ENCODE measurements at places on chromosomes 11 and 22. TPM values are rescaled to one million over a fixed set of nuclear protein-coding genes. Genes with fewer than 3 reads are reported as not detected.
A peak's percentile ranks its signal among the peaks of the same experiment; 100 is the strongest.

DNA sequence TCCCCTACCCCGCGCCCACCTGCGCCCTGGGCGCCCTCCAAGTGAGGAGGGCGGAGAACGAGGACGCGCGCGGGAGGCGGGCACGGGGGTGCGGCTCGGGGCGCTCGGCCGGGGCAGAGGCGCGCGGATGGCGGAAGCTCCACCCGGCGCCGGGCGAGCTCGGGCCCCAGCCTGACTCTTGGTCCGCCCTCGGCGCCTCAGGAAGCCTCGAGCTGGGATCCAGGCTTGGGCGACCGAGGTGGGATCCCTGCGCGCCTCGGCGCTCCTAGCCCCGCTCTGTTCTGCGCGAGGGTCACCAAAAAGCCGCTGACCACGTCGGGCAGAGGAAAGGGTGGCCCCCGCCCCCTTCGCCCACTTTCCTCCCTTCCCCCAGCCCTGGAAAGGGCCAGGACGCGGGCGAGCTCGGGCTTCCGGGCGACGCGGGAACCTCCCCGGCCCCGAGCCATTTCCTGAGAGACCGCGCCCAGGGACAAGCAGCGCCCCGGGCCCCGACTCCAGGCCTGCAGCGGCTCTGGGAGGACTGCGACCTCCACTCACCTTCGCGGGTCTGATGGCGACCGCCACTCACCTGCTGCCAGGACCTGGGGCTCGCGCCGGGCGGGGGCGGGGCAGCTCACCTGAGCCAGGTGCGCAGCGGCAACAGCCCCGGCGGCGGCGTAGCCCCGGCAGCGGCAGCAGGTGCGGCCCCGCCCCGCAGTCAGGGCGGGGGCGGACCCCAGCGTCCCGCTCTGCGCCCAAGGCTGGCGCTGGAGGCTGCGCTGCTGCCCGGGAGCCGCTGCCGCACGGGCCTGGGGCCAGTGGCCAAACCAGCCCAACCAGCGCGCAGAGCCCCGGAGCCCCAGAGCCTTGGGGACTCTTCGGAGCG is 2.2 kb upstream of the SIGIRR start:
- DNase-seq: no peak

SCN4B gene
- 2.9 TPM for total RNA-seq

CALCA gene
- not detected for total RNA-seq

DNA sequence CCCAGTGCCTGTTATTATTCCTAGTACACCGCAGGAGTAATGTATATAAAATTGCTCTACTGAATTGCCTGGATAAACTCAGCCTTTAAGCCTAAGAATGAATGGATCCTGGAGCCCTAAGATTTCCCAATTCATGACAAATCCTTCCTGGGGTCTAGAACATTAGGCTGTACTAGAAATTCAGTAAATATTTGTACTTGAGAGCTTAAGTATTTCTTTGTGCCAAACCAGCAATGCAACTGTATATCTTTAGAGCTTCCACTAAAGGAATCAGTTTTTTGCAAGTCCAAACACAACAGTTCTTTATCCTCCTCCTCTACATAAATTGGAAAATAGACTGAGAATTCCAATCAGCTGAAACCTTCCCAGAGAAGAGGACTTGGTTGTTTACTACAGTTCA is 65.6 kb downstream of the FAM168A start:
- DNase-seq: no peak

GRCh38 chr11:112610494-112610893 is 349.8 kb upstream of the PLET1 start:
- no peak for DNase-seq

MMP12 gene
- not detected for total RNA-seq

PTPRCAP gene
- 2.5 TPM for total RNA-seq

DNA sequence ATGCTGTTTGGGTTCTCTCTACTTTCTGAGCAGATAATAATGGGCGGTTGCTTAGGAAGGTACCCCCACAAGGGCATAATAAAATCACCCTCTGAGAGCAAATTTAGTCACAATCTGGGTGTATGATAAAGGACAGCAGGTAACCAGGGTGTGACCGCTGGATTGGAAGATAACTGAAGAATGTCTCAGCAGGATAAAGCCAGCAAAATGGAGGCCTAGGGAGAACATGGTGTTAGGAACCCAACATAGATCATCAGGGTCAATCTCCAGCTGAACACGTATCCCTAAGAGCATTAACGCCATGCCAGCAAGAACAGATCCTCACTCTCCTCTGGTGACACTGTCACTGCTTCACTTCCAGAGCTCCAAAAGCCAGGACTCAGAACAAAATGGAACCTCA is 64.5 kb upstream of the SCUBE2 start:
- DNase-seq: no peak

DNA sequence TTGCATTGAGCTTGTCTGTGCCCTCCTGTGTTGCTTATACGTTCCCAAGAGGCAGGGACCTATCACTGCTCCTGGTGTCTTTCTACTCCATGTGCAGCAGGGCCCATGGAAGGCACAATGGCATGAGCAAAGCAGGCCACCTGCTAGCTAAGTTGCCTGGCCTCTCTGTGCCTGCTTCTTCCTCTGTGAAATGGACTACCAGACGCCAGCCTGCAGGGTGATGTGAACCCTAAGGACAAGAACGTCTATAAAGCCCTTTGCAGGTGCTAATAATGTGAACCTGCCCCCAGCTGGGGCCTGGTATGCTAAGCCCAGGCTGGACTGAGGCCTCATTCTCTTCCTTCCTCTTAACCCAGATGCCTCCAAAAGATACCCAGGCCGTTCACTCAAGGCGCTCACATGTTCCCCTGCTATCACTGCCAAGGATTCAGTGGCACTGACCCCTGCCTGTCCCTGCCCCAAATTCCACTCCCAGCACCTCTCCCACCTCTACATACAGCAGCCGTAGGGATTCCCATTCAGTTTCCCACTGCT is 4.0 kb downstream of the GUCD1 start:
- DNase-seq: no peak

- peak; percentile 75 for DNase-seq
These were observed 7.6 kb downstream of the CARS1 start for GRCh38 chr11:3049430-3050243.

DNA sequence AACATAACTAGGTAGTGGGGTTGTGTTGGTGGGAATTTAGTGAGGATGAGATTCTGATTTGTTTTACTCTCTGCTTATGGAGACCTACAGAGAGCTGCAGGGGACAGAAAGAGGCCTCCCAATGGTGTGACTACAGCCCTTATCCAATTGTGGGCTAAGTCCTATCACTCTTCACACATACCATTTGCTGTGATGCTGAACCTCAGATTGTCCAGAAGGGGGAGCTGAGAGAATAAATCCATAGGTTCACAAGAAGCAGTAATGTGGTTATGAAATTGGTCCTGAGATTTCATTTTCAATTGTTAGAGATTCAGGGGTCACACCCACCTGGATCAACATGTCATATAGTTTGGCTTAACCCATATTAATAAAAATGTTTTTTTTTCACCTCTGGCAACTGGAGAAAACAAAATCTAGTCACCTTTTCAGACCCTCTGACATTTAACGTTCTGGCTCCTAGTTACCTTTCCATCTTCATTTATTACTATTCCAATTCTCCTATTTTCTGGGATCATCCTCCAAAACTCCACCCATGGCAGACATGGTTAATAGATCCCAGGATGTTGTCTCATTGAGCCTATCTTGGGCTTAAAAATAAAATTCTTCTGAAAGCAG is 53.3 kb upstream of the PTPN5 start:
- no peak for DNase-seq

GRCh38 chr11:86940122-86940777 is 14.9 kb downstream of the FZD4 start:
- DNase-seq: peak; percentile 78

NEFH gene
- not detected for total RNA-seq

DNA sequence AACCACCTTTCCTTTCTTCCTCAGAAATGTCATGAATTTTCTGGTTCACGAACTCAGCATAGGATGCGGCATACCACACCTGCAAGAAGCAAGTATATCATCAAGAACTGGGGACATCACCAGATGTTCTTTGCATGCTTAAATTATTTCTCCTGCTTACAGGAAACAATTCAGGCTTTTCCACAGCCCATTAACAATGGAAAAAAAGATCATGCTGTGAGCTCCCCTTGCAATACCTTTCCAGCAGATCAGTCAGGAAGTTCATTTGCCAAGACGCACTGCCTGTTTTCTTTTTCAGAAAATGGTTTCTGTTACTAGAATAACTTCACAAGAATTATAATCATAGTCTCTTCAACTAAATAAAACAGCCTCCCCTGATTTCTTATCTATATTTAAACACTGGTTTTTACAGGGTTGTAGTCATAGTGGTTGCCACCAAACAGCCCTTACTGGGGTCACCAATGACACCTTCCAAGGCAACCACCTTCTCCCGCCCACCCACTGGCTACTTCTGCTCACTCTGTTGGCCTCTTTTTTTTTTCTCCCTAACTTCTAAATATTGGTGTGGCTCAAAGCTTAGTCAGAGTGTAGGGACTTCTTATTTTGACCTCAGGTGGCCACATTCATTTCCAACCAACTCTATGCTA is 42.3 kb upstream of the NFRKB start:
- no peak for DNase-seq

GRCh38 chr11:9060700-9061111 is 30.7 kb downstream of the SCUBE2 start:
- no peak for DNase-seq

CRYBB3 gene
- total RNA-seq: not detected

DNA sequence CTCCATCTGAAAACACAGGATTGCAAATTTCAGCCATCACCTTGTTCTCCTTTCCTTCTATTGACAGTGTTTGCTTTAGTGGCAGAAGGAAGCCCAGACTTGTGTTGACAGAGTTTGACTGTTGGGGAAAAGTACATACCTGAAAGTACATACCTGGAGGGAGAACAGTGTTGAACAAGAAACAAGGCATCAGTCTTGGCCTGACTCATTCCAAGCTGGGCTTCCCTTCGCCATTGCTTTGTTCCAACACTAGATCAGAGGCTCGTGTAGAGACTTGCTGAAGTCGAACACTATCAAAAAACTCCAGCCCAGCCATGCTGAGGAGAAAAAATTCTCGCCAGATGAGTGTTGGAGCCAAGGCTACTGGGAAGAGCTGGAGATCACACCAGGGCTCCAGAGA is 133.4 kb downstream of the BBOX1 start:
- no peak for DNase-seq

ANKRD49 gene
- 25.3 TPM for total RNA-seq

- DNase-seq: no peak
These were observed 836 bp downstream of the SLC16A8 start for GRCh38 chr22:38082986-38083710.

TREH gene
- not detected for total RNA-seq

DNA sequence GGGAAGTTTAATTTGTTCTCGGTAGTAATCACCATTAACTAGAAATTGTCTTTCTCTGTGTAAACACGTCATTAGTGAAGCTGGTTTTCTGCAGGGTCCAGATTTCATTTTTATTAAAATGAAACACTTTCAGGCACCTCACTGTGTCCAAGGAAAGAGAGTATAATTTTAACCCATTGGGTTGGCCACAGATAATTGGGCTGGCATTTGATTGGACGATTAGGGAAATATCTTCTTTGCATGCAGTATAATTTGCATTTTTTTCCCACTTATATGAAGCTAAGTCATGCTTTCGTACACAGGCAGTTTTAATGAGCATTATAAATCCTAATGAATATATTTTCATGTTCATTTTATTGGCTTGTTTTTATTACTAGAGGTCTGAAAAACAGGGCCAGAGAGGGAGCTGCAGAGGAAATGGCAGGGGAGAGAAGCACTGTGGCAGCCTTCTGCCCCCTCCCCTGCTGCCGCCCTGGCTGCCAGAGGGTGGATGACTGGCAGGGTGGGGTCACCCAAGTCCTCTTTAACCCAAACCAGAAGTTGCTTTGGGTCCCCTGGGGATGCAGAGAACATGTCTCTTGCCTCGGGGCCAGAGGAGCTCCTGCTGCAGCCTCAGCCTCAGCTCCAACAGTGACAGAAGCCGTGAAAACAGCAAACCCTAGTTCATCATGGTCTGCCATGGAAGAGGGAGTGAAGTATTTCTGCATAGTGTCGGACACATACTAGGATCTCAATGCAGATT is 93.9 kb downstream of the PKNOX2 start:
- DNase-seq: no peak

All from uterus (tissue), 4 donors.